Cardiac muscle cell (in vitro differentiated cells and primary cell): ENCODE measurements at places on chromosomes 11 and 22. TPM values are rescaled to one million over a fixed set of nuclear protein-coding genes. Genes with fewer than 3 reads are reported as not detected.

GRCh38 chr22:38685761-38686160 lies 4.0 kb downstream of the TOMM22 start:
- DNase-seq, result no peak

- no peak for DNase-seq
Measured at GRCh38 chr11:68584991-68585524, 99.3 kb upstream of the GAL start.

- DNase-seq, result no peak
Measured at GRCh38 chr11:134584001-134584561, 172.0 kb upstream of the B3GAT1 start.

The RFPL1 gene
- polyA plus RNA-seq, result 0.32 TPM in 1 of 2 replicates, not detected in the other

The CYB561A3 gene
- polyA plus RNA-seq, result 10.2 and 12.6 TPM in 2 replicates

The RIC3 gene
- 12.4 and 22.1 TPM in 2 replicates for polyA plus RNA-seq

GRCh38 chr11:489610-490185 lies 17.3 kb downstream of the RNH1 start:
- DNase-seq, result no peak

The MOGAT2 gene
- not detected in 2 replicates for polyA plus RNA-seq

DNA sequence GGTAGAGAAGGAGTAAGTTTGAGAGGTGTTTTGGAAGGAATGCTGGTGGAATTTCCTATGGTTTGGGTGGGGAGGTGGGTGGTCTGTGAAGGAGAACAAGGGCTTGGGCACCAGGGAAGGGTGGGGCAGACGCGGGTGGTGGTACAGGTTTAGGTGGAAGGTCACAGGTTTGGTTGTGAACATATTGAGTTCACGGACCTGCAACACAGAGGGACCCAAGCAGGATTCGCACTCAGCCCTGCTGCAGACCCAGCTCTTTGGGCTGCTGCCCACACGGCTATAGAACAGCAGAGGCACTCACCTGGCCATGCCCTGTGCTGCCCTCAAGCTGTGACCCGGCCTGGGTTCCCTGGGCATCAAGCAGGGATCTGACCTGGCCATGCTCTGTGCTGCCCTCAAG lies 33.5 kb upstream of the EMID1 start:
- no peak for DNase-seq

DNA sequence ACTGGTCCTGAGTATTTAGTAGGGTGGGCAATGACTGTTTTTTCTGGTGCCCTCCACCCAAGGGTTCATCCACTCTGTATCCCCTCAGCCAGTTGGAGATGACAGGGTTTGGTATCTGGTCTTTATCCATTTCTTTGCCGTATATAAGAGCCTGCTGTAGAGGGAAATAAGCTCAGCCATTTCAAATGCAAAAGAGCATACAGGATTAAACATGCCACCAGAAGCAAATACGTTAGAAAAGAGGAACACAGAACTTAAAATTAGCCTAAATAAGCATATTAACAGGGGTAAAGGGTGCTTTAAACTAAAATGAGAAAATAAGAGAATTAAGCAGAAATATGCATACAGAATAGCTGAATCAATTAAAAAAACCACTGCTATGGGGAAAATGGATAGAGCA lies 27.8 kb upstream of the TOP3B start:
- no peak for DNase-seq

GRCh38 chr22:17827466-17827865 lies 53.2 kb upstream of the BID start:
- no peak for DNase-seq

The CYTH4 gene
- not detected in 2 replicates for polyA plus RNA-seq

- DNase-seq, result peak; percentile 86
Measured at GRCh38 chr11:95767498-95767897, 22.1 kb downstream of the FAM76B start.

DNA sequence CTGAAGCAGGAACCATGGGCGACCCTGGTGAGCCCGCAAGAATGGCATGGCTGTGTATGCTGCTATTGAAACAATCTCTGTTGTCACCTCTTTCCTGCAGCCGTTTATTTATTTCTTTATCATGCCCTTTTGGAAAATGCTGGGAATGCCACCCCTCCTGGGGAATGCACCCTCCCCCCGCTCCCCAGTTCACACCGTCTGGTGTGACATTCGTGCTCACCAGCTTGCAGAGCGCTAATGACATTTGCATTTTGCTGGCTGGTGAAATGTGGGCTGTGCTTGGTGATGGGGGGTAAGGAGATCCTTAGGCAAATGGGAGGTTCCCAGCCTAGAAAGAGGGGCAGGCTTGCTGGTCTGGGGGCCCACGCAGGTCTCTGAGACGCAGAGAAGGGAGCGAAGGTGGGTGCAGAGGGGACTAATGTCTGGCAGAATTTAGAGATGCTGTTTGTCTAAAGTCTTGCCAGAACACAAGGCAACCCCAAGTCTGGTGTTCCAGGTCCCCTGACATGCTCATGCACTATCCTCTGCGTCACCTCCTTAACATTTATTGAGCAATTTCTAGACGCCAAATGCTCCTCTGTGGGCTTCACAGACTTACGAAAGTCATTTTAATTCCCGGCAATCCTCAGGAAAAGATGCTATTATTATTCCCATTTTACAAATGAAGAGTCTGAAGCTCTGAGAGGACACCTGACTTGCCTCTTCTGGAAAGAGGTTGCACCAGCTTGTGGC lies 91.7 kb downstream of the TP53I11 start:
- peak; percentile 48 for DNase-seq

- DNase-seq, result peak; percentile 39
Measured at GRCh38 chr11:112355726-112356125, 95.1 kb upstream of the PLET1 start.

DNA sequence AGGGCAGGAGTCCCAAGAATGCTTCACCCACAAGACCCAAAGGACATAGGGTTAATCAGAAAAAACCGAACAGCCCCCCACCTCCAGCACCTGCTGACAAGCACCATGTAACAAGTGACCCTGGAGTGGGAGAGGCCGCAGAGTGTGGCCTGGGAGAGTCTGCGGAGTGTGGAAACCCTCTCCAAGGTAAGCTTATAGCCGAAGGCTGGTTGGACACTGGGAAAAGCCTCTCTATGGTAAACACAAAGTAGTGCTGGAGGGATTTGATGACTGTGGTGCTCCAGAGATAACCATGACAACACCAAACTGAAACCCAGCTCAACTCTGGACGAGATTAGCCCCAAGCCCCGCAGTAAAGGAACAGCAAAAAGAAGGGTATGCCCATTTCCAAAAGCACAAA lies 19.2 kb downstream of the ASCL2 start:
- no peak for DNase-seq

The DNAJB7 gene
- 0.39 and 0.93 TPM in 2 replicates for polyA plus RNA-seq

The TMA7B gene
- polyA plus RNA-seq, result not detected in 2 replicates

DNA sequence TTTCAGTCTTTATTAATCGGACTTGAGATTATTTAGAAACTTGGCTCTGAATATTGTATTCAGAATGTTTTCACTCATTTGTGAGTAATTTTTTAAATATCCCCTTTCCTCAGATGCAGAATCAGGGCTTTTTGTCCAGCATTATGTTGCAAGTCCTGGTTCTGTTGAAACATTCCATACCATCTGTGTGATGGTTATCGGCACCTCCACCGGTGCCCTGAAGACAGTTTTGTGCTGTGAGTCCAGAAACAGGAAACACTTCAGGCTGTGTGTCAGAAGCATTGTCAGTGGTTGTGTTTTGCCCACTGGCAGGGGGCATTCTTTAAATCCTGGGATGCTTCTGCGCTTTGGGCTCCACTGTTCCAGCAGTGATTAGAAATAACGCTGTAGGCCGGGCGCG lies 20.4 kb downstream of the CDPF1 start:
- no peak for DNase-seq

- DNase-seq, result no peak
Measured at GRCh38 chr11:129701706-129702105, 113.9 kb upstream of the TMEM45B start.

The MMP3 gene
- polyA plus RNA-seq, result not detected in 2 replicates

The PHETA2 gene
- polyA plus RNA-seq, result 0.68 and 1.1 TPM in 2 replicates

DNA sequence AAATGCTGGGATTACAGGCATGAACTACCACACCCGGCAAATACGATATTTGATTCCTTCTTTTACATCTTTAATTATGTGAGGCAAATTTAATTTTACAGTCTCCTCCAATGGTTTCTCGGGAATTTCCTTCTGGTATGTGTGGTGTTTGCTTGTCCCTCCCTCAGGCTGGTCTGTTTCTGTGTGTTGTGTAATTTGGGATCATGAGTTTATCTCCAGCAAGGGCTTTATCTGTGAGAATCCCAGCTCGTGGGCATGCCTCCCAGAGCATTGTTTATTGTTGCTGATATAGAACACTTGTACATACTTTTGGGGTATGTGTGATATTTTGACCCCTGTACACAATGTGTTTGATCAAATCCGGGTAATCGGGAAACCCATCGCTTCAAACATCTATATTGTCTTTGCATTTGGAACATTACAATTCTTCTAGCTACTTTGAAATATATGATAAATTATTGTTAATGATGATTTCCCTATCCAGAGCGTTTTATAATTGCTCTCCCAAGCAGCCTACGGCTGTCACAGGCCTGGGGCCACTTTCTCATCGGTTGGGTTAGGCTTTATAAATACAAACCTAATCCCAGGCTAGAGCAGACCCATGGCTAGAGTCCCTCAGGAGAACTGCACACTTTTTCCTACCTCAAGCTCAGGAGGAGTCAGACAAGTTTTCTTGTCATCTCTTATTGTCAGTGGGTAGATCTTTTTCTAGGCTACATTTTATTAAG lies 15.0 kb upstream of the PRR5 start:
- DNase-seq, result peak; percentile 81

DNA sequence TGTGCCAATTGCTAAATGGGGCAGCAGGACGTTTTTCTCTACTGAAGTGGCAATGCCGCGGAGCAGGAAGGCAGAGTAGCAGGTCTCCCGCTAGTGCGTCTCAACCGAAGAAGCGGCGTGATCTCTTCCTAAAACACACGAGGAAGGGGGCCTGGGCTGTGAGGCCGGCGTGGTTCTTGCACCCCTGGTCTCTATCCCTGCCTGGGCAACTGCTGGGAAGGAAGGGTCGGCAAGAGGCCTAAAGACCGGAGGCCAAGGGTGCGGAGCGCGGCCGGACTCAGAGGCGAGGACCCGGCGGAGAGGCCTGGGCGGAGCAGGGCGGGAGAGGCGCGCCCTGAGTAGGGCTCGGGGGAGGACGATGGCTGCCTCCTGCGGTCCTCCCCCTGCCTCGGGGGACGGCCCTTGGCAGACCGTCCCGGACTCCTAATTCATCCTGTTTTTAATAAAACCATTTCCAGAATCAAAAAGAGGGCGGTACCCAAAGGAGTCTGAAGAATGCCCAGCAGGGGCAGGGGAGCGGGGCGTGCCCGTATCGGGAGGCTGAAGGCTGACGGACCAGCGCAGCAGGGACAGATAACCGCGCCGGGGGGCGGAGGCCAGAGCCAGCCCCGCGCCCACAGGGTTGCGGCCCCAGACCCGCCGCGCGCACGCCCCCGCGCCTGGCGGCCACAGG lies 572 bp upstream of the APLP2 start:
- no peak for DNase-seq

- no peak for DNase-seq
Measured at GRCh38 chr11:128026596-128026995, 560.8 kb downstream of the ETS1 start.

The BDNF gene
- 0.37 and 0.44 TPM in 2 replicates for polyA plus RNA-seq

DNA sequence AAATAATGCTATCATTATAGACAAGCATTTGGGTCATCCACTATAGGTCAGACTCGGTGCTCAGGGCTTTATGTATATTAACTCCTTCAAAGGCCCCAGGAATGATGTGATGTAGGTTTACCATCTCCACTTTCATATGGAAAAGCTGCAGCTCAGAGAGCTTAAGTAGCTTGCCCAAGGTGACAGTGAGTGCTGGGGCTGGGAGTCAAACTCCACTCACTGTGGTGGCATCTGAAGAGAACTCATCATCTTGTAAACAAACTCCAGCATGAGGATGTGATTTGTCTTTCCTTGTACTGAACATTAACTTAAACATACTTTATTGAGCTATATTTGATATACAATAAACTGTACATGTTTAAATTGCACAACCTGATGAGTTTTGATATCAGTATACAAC lies 25.4 kb downstream of the TENM4 start:
- no peak for DNase-seq

GRCh38 chr11:120339394-120339890 lies 3.2 kb downstream of the ARHGEF12 start:
- no peak for DNase-seq

DNA sequence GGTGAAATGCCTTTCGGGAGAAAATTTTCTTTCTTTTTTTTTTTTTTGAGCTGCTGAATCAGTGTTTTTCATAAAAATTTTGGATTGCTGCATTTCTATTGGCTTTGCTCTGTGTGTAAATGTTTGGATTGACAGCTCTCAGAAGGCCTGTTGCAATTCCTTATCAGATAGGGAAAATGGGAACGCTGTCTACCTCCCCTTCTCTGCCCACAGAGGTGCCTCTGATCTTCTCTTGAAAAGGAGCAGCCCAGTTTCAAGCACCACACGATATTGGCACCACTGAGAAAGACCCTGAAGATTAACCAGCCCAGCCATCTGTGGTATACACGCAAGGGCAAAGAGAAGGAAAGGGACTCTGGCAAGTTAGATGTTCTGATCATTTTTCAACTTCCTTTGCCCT lies 1272.2 kb downstream of the LRRC4C start:
- DNase-seq, result no peak

The ATG2A gene
- 8.1 and 13.3 TPM in 2 replicates for polyA plus RNA-seq

GRCh38 chr11:2987881-2988861 lies 4.0 kb downstream of the NAP1L4 start:
- DNase-seq, result no peak

DNA sequence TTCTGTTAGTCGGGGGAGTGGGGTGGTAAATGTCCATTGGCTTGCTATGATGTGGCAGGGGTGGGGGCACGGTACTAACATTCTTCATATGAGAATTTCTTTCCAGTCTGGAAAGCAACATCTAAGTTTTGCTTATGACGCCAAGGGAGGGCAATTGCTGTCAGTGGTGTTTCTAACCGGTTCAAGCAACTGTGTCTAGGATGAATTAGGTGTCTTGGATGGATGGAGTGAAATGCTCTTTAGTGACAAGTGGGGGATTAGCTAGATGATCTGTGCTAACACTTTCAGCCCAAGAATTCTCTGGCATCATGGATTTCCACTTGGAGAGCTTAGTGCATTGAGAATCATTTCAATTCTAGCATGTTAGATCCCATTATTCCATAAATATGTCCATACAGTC lies 262.6 kb upstream of the SORL1-AS1 start:
- DNase-seq, result no peak

The PRAME gene
- polyA plus RNA-seq, result not detected in 2 replicates
